ENCODE measurements at places on chromosomes 1 and 21.

DNA sequence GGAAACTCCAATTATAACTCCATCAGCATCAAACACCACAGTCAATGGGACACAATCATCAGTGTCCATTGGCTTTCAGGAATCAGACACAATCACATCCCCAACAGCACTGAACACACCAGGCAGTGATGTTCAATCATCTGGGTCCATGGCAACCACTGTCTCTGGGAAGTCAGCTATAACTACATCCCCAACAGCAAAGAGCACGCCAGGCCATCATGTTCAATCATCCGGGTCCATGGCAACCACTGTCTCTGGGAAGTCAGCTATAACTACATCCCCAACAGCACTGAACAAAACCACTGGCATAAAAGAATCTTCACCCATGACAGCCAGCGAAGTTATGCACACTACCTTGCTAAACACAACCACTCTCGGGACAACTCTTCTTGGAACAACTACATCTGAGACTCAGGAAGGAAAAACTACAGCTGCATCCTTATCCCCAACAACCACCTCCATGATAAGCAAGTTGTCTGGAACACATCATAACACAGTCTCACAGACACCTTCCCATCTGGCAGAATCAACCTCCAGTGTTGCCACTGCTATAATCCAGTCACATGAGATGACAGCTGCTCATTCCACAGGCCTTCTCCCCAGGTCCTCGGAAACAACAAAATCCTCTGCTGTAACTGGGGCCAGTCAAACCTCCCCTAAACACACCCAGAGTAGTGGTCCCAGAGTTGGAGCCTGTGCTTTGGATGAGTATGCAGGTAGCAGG is 19.9 kb downstream of the CATSPER4 start:
- no peak for DNase-seq

DNA sequence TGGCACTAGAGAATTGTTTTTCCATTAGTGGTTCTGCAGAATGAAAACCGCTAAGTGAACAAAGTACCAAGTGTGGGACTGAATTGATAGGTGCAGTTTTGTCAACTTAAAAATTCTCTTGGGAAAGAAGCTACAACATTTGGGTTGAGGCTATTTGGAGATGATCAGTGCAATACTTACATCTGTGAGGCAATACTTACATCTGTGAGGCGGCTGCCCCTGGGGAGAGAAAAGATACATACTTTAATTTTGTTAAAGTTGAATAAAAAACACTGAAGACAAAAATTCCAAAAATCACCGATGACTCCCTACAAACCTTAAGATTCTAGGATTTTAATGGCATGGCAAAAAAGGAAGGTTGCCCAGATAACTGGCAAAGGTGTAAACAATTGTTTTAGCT is 1.7 kb downstream of the CFAP410 start:
- no peak for DNase-seq

DNA sequence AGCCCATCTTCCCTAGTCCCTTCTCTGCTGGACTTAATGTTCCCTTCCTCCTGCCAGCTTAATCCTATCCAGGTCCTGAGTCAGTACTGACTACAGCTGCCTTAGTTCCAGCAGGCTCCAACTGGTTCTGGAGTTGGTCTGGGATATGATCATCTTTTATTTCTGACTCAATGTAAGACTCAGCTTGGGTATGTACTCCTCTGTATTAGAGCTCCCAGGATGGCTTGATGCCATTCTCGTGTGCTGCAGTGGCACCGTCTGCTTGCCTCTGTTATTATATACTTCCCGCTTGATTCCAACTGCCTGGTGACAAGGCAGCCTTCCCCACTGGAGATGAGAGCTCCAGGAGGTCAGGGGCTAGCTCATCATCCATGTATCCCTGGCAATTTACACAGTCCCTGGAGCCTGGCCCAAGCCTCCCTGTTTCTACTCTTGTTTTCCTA is 164.4 kb upstream of the DPT start:
- DNase-seq, result no peak

DNA sequence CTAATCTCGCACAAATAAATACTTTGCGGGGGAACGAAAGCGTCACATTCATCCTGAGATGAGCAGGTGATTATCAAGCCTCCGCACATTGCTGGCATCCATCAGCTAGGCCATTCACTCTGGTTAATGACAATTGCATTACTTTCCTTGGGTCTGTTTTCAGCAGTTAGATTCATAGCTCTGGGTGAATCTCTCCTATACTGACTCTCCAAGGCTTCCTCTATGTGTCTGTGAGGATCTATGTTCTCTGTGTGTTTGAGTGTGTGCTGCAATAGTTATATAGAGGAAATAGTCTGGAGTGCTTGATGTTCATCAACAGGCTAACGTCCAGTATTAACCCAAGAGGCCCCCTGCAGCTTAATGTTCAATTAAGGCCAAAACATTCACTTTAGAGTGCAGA is 133.0 kb upstream of the CTTNBP2NL start:
- no peak for DNase-seq

- DNase-seq, result peak; percentile 41
Observed at GRCh38 chr21:33368124-33368523, 35.1 kb upstream of the IFNGR2 start.

- DNase-seq, result no peak
Observed at GRCh38 chr1:11481019-11481418, 2.1 kb downstream of the DISP3 start.

DNA sequence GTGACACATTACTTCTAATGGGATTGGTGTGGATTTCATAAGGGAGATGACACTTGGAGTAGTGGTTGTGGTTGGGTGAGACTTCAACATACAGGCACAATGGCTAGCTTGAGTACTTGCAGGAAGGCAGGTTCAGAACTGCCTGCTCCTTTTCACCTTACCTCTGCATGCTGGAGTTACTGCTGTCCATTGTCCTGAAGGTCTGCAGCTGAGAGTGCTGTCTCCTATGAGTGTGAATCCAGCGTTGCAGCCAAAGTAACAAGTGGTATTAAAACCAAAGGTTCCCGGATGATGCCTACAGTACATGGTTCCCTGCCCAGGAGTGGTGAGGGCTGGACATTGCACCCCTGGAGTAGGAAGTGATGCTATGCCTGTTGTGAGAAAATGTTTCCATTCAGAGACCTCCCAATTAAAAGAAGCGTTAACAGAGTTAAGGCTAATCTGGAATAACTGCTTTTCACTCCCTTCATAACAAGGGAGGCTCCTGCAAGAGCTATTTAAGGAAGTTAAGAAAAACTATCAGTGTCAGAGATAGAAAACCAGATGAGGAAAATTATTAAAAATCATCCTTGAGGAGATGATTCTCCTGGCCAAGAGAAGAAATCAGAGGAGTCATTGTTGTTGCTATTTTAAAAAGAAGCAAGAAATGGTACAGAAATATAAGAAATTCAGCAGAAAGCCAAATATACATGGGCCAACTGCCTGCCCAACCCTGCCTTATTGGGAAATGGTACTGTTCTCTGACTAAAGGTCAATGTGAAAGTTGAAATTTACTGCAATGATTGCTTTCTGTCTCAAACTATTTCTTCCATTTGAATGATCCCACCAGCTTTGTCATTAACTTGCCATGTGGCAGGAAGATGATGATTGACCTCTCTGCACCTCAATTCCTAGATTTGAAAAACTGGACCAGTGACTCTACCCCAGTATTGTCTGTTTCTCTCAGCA is 9.8 kb upstream of the F5 start:
- peak; percentile 56 for DNase-seq

DNA sequence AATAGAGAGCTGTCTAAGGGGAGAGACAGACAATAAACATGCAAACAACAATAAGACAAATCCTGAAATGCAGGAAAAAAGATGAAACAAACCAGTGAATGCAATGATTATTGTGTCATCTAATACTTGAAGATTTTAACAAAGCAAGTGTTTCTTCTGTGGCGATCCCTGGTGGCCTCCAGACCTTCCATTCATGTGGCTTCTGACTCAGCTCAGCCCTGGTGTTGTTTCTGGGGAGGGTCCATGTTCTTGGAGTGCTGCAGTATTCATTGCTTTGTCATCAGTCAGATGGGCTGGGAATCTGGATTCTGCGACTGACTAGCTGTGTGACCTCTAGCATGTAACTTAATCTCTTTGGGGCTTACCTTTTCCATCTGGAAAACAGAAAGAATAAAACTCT is 1.5 kb upstream of the C2CD4D start:
- no peak for DNase-seq

DNA sequence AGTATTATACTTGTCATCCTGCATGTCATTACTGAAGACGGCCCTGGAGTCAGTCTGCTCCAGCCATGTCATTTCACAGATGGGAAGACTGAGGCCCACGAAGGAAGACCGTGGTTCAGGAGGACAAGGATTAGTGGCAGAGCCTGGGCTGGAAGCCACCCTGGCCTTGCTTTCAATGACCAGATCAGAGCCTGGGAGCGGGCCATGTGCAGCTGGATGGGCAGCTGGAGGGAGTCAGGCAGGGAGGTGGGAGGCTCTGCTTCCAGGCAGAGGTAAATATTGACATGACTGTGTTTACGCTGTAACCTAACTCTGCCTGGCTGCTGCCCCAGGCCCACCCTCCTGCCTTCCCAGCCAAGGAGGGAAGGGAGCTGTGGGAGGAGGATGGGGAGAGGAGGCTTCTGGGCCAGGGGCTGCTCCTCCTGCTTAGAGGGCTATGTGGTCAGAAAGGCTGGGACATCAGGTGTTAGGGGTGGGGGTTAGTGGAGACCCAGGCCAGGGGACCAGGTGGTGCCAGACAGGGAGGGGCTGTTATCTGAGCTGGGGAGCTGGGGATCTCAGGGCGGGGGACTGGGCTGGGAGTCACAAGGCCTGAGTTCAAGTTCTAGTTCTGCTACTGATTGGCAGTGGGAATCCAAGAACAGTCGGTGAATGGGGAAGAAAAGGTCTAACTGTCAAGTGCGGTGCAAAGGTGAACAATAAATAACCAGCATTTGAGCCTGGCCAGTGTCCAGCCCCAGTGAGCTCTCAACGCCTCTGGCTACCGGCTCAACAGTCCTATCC is 48.5 kb upstream of the ECE1 start:
- DNase-seq, result no peak

- DNase-seq, result no peak
Observed at GRCh38 chr1:168422203-168422847, 121.5 kb downstream of the XCL2 start.

DNA sequence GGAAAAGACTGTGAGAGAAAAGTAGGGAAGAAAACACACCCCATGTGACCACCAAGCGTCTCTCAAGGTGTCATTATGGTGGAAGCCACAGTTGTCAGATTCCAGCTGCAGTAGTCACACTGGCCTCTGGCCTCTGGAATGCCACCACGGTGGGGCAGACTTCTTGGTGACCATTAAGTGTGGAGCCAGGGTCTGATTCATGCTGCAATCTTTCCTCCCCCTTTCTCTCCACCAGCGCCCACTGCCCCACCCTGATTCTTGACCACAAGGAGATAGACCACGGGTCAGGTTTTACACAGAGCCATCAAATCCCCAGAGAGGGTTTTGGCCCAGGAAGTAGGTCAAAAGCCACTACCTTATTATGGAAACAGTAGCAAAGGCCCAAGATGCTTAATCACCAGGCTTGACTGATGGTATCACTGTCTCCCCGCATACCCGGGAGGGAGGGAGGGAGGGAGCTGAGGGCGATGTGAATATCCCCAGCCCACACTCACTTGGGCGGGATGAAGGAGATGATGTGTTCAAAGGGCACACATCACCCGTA is 52.7 kb upstream of the GRHL3 start:
- no peak for DNase-seq

DNA sequence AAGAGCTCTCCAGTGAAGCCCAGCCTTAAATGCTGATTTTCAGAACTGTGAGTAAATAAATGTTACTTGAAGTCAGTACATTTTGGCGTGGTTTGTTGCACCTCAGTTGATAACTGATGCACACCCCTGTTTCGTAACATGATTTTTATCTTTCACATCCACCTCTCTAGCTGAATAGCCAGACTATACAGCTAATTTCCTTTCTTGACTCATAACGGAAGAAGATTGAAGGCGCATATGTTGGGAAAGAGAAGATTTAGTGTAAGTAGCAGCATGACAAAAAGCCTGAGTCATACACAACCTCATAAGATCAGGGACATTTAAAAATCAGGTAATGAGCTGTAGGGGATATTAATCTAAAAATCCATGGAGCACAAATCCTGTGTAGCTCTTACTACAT is 716.2 kb upstream of the ZP4 start:
- DNase-seq, result no peak

DNA sequence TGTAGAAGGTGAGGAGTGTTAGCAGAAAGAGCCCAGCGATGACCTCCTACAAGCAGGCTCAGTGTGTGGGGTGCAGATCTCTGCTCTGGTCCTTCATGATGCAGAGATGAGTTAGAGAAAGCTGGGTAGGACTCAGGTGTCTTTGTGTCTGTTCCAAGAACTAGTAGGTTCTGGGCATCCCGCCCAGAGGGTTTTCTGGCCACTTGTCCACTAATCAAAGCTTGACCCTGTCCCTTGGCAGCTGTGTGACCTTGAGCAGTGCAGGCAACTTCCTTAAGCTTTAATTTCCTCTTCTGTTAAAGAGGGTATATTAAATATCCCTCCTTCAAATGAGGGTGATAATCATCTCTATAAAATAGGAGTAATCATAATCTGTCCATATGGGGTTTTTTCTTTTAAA is 54.7 kb upstream of the WNT4 start:
- no peak for DNase-seq

DNA sequence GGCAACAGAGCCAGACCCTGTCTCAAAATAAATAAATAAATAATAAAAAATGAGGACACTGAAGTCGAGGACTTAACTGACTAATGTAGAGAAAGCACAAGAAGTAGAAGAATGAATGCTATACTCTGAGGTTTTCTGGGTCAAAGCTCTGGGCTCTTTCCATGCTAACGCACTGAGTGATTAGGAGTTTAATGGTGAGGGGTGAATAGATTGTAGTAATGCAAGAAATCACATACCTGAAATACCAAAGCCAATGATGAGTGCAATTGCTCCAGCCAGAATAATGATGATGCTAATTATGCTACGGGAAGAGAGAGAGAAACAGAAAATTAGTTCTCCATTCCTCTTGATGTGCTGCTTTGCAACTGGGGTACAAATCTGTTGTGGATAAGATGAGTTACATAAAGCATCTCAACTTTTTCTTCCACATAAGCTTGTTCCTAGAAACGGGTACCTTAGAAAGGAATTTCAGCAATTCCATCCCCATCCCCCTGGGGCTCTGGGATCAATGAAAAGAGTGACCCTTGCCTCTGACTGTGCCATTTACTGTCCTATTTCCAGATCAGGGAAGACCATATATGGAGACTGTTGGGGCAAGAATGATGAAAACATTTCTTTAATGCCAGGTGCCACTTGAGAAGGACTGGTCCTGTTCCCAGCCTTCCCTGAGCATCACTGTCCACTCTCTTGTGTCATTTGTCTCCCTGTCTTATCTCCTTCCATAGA is 40.7 kb downstream of the VTCN1 start:
- DNase-seq, result no peak

DNA sequence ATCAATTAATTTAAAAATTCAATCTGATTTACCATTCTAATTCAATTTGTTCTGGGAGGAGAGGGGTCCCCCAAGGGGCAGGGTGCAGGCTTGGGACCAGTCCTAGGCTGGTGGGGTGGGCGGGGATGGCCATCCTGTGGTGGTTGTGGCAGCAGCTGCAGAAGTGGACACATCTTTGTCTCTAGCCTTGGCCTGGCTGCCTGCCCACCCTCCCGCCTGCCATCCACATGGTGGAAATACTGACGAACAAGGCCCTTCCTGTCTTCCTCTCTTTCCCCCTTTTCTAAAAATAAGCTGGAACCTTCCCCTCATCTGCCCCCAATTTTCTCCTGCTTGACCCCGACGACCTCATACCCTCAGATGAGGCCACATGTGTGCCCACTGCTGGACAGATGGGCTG is 130.9 kb downstream of the FOXD2 start:
- no peak for DNase-seq
